ENCODE measurements at places on chromosomes 12 and 14. TPM values are rescaled to one million over a fixed set of nuclear protein-coding genes. Genes with fewer than 3 reads are reported as not detected.

TAS2R46 gene
- 2.7 TPM for total RNA-seq

- no peak for DNase-seq
Measured at GRCh38 chr12:92411687-92412086, 266.0 kb upstream of the BTG1 start.

DNA sequence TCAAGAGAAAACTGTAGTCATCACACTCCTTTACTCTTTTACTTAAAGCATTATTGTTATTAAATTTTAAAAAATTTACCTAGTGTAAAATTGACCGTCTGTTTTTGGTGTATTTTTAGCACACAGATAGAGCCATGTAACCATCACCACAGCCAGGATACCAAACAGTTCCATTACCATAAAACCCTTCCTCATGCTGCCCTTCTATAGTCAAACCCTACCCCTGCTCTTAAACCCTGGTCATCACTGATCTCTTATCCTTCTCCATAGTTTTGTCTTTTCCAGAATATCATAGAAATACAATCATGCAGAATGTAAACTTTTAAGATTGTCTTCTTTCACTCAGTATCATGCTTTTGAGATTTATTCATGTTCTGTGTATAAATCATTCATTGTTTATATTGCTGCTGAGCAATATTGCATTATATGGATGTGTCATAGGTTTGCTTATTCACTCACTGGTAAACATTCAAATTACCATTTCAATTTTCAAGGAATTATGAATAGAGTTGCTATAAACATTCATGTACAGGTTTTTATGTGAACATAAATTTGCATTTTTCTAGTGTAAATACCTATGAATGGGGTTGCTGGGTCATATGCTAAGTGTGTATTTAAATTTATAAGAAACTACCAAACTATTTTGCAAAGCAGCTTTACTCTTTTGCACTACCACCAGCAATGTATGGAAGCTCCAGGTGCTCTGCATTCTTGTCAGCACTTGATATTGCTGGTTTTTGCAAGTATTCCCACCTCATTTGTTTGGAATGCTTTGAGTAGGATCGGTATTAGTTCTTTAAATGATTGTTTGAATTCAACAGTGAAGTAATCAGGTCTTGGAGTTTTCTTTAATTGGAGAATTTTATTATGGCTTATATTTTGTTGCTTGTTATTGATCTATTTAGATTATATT is 125.5 kb downstream of the LMNTD1 start:
- no peak for DNase-seq

DNA sequence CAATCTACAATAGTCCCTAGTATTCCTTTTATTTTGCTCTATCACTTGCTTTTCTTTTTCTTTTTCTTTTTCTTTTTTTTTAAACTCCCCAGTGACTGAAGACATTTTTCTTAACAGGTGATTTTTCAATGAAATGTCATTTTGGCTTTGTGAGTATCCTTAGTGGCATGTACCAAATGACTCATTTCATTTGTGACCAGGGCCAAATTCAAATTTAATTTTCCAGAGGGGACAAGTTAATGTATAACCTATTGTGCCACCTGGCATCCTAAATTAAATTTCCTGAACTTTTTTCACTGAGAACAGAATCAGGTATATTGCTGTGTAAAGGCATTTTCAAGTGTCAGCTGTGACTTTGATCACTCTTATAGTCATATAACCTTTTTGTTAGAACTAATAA is 39.7 kb upstream of the SYT1 start:
- DNase-seq, result no peak

GRCh38 chr14:45519766-45520165 is 266.8 kb upstream of the MIS18BP1 start:
- DNase-seq, result no peak

C12orf54 gene
- not detected for total RNA-seq

DNA sequence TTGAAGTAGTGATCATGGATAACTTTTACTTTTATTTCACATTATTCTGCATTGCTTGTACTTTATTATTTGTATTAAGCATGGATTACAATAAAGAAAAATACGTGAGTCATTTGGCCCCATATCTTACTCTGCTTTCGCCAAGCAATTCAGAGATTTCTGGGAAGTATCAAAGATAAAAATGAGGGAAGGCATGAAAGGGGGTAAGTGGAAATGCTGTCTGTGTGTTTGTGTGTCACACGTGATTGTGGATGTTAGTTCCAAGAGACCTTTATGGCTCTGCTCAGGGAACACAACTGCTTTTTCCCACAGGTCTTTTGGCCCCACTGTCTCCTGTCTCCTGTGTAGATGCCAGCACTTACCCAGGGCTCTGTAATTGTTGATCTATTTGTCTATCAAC is 10.5 kb downstream of the NID2 start:
- no peak for DNase-seq

GNPNAT1 gene
- 14.7 TPM for total RNA-seq

DNA sequence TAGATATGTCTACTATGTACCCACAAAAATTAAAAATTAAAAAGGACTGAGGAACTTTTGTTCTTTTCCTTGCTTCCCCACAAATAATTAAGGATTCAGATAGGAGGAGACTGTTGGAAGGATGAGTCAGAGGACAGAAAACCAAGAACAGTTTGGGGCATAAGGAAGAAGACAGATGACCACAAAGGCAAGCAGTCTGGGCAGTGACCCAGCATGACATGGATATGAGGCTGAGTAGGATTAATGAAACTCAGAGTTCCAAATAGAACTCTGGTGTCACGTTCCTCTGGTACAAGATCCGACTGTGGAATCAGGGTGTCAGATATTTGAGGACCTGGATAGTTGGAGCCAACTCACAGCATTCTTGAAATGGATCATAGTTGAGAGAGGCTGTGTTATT is 89.3 kb upstream of the SLC38A4 start:
- DNase-seq, result no peak

DNA sequence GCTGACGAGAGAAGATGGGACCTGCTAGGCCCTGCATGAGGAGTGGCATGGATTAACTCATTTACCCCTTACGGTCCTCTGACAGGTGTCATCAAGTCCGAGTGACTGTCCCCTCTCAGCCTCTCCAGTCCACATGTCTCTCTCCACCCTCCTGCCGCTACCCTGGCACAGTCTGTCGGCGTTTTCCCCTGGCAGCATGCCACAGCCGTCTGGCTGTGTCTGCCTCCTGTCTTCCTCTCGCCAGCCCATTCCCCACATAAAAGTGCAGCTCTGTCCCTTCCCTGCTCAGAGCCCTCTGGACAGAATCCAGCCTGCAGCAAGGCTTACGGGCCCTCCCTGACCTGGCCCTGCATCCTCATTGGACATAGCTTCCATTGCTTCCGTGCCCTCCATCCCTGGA is 45.6 kb downstream of the UBE3B start:
- DNase-seq, result no peak

GRCh38 chr14:41817626-41818025 is 210.9 kb downstream of the LRFN5 start:
- no peak for DNase-seq

DNA sequence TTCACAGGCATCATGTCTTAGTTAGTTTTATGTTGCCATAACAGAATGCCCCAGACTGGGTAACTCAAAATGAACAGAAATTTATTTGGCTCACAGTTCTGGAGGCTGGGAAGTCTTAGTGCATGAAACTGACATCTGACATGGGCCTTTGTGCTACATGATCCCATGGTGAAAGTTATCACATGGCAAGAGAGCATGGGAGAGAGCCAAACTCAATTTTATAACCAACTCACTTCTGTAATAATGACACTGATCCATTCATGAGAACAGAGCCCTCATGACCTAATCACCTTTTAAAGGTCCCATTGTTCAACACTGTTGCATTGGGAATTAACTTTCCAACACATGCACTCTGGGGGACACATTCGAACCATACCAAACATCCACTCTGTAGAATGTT is 1015.1 kb downstream of the DIO2 start:
- no peak for DNase-seq

- no peak for DNase-seq
Measured at GRCh38 chr14:75689012-75689411, 28.0 kb downstream of the TTLL5 start.

DNA sequence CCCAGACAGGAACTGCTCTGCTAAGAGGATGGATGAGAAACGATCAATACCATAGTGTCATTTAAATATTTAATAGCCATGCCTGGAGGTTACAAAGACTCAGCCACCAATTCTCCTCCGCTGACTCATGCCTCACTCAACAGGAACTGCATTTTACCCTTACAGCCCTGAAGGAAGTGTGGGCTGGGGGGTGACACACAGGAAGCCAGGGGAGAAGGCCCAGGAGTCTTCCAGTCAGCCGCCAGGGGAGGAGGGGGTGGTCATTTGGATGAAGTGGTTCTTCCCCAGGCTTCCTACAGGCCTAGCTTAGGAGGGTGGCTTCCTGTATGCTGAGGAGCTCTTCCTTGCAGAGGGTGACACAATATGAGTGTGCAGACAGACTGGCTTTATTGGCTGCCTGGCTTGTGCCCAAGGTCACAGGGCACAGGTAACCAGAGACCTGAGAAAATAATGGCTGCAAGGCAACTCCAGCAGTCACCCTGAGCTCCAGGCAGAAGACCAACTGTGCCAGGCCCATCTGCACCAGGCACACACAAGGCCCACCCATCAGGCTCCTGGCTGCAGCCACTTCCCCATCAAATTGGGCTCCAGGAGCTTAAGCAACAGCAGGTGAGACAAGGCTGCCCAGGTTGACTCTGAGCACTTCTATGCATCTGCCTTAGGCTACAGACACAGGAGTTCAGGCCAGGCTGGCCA is 30.6 kb upstream of the RPLP0 start:
- DNase-seq, result no peak

TRMT61A gene
- 10.1 TPM for total RNA-seq

GRCh38 chr12:90970471-90970870 is 15.5 kb upstream of the CCER1 start:
- DNase-seq, result no peak

GRCh38 chr12:104864668-104865067 is 93.4 kb downstream of the SLC41A2 start:
- no peak for DNase-seq

DNA sequence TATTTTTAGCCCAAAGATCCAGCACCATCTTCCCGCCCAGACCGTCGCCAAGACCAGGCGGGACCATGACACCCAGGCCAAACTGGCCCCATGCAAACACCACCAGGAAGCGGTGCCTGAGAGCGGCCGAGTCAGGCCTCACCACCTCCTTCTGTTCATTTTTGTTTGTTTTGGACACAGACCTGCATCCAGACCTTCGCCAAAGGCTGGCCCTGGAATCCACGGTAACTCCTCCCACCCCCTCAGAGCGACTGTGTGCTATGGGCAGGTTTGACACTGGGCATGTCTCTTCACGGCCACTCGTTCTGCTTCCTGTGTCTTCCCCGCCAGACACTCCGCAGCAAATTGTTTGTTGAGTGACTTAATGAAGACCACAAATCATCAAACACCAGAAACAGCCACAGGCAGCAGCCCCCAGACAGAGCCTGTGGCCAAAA is 47.1 kb downstream of the NCOR2 start:
- DNase-seq, result no peak

- DNase-seq, result no peak
Measured at GRCh38 chr14:20564501-20564997, 3.7 kb upstream of the RNASE9 start.

GRCh38 chr14:104086661-104087461 is 1.4 kb downstream of the ASPG start:
- no peak for DNase-seq

MAP1LC3B2 gene
- total RNA-seq, result 6.6 TPM

MYF5 gene
- total RNA-seq, result not detected

- peak; percentile 63 for DNase-seq
Measured at GRCh38 chr14:73472185-73473114, 14.1 kb upstream of the NUMB start.

BHLHE41 gene
- total RNA-seq, result 1.2 TPM

GRCh38 chr12:108768591-108769500 is 37.5 kb upstream of the CORO1C start:
- DNase-seq, result peak; percentile 11

DNA sequence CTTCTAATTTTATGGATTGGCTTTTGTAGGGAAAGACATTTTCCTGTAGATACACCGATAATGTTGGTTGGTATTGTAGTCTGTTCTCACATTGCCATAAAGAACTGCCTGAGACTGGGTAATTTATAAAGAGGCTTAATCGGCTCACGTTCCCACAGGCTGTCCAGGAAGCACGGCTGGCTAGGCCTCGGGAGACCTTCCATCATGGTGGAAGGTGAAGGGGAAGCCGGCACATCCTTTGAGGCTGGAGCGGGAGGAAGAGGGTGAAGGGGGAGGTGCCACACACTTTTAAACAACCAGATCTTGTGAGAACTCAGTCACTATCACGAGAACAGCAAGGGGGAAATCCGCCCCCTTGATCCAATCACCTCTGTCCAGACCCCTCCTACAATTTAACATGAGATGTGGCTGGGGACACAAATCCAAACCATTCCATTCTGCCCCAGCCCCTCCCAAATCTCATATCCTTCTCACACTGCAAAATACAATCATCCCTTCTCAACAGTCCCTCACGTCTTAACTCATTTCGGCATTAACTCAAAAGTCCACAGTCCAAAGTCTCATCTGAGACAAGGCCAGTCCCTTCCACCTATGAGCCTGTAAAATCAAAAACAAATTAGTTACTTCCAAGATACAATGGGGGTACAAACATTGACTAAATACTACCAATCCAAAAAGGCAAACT is 66.7 kb upstream of the EIF5 start:
- DNase-seq, result no peak

DNA sequence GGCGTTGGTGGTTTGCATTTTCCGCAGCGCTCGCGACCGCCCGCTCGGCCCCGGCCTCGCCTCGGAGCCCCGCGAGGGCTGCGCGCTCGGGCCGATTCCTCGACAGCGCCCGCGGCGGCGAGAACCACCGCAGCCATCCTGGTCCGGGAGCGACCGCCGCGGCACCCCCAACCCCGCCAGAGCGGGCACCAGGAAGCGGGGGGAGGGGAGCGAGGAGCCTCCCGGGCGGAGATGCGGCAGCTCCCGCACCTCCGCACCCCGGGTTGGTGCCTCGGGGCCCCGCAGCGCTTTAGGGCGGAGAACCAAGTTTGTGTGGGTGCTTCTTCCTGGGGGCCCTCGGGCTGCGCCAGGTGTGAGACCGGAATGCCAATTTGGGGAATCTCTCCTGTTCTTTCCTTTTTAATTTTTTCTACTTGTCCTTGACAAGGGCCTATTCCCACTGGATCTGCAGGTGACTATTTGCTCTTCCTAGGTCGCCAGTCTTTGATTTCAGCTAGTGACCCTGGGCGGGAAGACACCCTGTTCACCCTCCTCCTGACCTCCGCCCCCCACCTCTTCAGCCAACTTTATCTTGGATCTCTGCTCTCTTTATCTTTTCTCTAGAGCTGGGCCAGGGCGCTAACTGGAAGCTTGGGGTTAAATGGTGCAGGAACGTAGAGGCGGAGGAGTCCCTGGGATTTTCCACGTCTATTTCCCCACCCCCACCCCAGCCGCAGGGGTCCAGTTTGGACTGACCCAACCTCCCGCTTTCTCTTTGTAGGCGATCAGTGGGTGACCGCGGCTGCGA is at the start of gene SOCS2:
SOCS2 (plus strand) TSS at position 751 of the 787 bp plus-strand sequence. CDS start 223 bp downstream, outside the sequence.
- DNase-seq, result peak; percentile 25

DNA sequence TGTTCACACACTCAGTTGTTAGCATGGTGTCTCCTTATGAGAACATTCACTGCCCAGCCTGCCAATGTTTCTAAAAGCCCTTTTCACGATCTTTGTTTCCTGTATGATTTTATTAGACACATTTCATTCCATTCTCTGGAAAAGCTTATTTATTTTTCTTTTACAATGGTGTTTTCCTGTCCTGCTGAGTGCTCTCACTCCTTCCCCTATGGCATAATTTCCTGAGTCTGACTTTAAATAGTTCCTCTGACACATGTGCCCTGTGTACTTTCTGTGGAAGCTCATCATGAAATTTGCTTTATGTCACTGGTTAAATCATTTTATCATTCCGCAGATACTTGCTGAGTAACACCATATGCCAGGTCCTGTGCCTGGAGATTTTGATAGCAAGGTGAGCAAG is 612.0 kb downstream of the FLRT2 start:
- DNase-seq, result no peak
